ENCODE measurements at places on chromosomes 11 and 22. TPM values are rescaled to one million over a fixed set of nuclear protein-coding genes. Genes with fewer than 3 reads are reported as not detected.

Gene UBTFL1
- total RNA-seq = not detected

Gene STARD10
- 43.3 TPM for total RNA-seq

Gene KRTAP5-9
- not detected for total RNA-seq

Gene SGSM1
- 1.2 TPM for total RNA-seq

Gene WEE1
- total RNA-seq = 73.4 TPM

Gene PLEKHA7
- 15.6 TPM for total RNA-seq

DNA sequence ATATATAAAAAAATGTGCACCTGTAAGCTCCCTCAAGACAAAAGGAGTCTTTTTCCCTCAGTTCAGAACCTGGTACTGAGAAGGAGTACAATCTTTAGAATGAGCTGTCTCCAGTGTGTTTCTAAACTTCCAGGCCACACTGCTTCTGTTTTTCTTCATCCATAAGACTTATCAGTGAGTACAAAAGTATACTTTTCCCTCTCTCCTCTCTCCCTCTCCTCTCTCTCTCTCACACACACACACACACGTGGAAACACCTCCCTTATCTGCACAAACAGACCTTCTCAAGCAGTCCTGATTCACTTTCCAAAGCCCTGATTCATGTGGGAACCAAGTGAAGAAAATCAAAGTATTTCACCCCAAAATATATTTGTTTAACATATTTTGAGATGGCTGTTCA is 220.7 kb upstream of the UBASH3B start:
- DNase-seq = no peak

DNA sequence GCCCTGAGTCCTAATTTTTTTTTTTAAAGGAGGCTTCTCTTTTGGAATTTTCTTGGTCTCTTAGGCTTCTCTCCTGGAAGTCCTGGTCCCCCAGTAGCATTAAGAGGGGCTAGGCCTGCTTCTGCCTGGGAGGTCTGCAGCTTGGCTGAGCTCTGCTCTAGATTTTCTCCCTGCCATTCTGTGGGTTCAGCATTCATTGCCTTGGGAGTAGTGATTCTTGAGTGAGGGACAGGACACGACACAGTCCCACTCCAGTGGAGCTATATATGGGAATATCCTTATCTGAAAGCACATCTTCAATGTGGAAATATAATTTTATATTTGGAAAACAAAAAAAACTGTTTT is 3.7 kb downstream of the IGSF22 start:
- no peak for DNase-seq

DNA sequence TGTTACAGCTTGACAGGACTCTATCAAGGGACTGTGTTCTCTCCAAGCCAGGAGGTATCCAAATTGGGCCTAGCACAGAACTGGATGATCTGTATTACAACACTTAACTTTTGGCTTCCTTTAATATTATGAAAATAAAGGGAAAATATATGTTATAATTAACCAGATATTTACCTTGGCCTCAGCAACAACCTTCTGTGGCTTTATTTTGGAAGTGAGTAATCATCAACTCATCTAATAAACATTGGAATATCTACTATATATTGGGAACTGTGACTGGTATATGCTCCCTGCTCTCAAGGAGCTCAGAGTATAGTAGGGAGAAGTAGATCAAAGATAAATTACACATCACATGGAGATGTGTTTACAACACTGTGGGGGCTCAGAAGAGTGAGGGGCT is 352.2 kb downstream of the METTL15 start:
- DNase-seq = no peak

GRCh38 chr11:91173701-91174100 is 950.9 kb upstream of the CHORDC1 start:
- no peak for DNase-seq

- DNase-seq = peak; percentile 97
Measured at GRCh38 chr11:26331911-26332571, at the start of gene ANO3. Gene ANO3, plus strand, starts transcription at chr11:26332130. Its CDS starts 146 bp downstream, at chr11:26332276.

DNA sequence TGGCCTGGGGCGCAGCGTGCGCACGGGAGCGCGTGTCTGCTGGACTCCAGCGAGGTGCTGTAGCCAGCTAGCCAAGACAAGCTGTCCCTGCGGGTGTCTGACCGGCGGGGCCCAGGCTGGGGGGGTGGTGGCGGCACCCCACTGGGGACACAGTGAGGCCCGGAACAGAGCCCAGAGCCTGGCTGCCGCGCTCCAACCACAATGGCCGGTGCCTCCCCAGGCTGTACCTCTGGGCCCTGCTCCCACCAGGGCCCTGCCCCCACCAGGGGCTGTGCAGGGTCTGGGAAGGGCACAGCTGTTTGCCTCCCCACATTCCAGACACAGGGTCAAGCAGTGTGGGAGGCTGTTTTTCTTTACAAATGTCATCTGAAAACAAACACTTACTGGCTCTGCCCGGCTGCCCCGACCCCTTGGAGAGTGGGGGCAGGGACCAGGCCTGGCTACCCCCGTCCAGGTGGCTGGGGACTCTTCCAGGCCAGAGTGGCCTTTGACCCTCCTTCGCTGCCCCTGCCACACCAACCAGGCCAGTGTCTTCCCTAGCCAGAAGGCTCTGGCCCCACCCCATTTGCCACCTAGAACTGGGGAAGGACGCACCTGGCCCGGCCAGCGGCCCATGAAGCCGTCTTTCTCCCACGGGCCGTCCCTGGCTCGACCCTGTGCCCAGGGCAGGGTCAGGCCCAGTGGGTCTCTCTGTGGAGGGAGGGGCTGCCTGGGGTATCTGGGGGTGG is 14.6 kb downstream of the H19 start:
- DNase-seq = no peak

DNA sequence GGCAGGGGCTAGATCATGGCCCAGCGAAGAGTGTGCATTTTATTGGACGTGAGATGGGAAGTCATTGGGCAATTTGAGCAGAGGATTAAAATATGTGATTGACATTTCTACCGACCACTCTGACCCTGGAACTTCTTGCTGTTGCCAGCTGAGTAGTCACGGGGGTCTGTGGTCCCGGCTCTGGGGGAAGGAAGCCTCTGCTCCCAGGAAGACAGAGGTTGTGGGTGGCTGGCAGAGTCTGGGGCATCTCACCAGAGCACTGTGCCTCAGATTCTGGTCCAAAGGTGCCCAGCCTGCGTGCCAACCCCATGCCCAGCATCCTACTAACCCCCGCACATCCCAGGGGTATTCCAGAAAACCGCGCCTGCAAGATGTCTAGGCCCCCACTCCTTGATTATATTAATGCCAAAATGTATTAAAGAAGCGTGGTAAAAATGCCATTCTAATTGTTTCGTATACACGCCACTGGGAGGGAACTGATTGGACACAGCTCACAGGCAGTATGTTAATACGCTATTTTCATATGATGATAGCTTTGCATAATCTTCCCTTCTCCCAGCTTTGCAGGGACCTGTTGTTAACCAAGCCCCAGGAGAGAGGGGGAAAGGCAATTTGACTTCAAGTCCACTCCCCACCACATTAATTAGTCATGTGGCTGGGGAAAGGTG is 25.3 kb upstream of the LMO1 start:
- DNase-seq = no peak

DNA sequence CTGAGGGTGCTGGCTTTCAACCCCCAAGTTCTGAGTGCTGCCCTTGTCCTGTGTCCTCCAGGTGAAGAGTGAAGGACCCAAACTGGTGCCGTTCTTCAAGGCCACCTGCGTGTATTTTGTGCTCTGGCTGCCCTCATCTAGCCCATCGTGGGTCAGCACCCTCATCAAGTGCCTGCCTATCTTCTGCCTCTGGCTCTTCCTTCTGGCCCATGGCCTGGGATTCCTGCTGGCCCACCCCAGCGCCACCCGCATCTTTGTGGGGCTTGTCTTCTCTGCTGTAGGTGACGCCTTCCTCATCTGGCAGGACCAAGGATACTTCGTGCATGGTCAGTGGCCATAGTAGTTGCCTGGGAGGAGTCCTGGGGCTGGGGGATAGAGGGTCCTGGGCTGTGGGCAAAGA is 2.3 kb downstream of the TMEM86A start:
- no peak for DNase-seq

GRCh38 chr11:128934351-128934750 is 8.3 kb downstream of the TP53AIP1 start:
- no peak for DNase-seq

- DNase-seq = peak; percentile 66
Measured at GRCh38 chr22:36191106-36191836, 10.3 kb downstream of the APOL4 start.

- DNase-seq = no peak
Measured at GRCh38 chr11:59175091-59175501, 3.2 kb downstream of the DTX4 start.

- DNase-seq = peak; percentile 28
Measured at GRCh38 chr11:48150213-48150612, 66.4 kb upstream of the OR4B1 start.

- DNase-seq = no peak
Measured at GRCh38 chr11:125925804-125926203, 20.0 kb upstream of the VSIG10L2 start.

DNA sequence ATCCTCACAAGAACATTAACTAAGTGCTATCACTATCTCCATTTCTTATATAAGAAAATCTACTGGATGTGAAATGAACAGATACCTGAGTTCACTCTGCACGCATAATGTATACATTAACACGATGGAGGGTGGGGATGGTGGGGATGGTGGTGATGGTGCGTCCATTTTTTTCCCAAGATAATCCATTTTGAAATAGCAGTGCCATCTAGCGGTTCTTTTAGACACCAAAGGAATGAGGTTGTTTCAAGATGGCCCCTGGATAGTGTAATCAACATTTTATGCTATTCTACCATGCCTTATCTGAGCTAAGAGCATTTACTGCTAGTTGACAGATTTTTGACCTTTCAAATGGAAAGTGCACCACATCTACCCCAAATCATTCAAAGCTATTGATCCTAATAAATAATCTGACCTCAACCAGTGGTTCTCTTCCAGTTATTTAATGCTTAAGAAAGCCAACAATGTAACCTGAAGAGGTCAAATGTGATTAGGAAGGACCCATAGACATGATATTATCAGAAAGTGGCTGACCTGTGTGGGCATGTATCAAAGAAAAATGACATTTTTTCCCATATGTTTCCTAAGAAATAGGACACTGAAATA is 714.7 kb upstream of the TENM4 start:
- peak; percentile 29 for DNase-seq

DNA sequence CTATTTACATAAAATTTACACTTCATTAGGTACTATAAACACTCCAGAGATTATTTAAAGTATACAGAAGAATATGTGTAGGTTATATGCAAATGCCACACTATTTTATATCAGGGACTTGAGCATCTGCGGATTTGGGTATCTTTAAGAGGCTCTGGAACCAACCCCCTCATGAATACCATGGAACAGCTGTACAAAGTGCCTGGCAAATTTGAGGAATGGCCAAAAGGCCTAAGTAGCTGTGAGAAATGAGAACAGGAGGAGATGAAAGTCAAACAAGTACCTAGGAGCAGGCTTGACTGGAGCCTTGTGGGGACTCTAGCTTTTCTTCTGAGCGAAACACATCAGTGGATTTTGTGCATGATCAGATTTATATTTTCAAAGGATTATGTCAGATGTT is 149.3 kb downstream of the RBFOX2 start:
- peak; percentile 61 for DNase-seq

Data from tongue (tissue), 3 donors.